H4 (cell line): ENCODE measurements at places on chromosomes 1 and 21. TPM values are rescaled to one million over a fixed set of nuclear protein-coding genes. Genes with fewer than 3 reads are reported as not detected.

DNA sequence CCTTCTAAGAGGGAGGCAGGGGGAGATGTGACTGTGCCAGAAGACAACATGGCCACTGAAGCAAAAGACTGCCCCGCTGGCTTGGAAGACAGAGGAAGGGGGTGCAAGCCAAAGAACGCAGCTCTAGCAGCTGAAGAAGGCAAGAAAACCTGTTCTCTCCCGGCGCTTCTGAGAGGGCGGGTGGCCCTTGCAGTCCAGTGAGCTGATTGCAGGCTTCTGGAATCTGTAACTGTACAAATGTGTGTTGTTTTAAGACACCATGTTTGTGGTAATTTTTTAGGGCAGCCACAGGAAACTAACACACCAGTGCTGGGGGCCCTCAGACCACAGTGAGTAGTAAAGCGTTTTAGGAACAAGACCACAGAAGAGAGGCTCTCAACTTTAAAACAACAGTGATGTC is 47.0 kb downstream of the CD46 start:
- no peak for DNase-seq

The IL19 gene
- not detected in 2 replicates for total RNA-seq

DNA sequence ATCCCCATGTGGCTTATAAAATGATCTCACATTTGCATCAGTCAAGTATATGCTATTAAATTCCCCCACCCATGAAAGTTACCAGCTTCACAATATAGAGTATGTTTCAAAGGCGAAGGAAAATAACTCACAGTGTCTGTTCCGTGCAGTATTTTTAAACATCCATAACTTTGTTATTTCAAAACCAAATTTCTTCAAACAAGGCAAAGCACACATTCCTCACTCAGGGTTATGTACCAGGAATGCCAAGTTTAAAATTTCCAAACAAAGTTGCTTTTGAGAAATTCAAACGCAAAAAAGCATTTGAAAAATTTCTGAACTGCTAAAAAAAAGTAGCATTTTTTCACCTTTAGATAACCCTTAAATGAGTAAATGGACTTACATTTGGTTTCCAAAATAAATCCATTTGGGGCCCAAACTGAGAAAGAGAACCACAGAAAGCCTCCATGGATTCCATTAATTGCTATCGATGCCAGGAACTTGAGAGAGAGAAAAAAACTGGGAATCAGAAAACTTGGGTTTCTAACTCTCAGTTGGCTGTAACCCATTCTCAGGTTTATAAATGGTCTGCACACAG is 149.5 kb downstream of the SLC30A10 start:
- no peak for DNase-seq

- DNase-seq = no peak
Measured at GRCh38 chr21:35081861-35082260, 32.8 kb upstream of the RUNX1 start.

DNA sequence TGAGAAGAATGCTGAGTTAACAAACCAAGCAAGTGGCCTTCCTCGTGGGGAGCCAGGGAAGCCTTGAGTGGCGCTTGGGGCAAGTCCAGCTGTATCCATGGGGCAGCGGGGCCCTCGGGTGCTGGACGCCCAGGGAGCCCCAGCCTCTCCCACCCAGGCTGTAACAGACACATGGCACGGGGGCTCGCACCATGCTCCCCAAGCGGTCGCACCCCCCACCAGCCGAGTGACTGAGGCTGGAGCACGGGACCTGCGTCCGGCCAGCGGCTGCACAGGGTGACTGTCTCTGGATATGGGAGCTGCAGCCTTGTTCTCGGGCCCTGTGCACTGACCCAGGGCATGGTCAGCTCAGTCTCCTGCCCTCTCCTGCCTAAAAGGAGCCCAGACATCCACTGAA is 53.9 kb upstream of the ACTRT2 start:
- DNase-seq = no peak

The FCRL2 gene
- total RNA-seq = not detected in 2 replicates

DNA sequence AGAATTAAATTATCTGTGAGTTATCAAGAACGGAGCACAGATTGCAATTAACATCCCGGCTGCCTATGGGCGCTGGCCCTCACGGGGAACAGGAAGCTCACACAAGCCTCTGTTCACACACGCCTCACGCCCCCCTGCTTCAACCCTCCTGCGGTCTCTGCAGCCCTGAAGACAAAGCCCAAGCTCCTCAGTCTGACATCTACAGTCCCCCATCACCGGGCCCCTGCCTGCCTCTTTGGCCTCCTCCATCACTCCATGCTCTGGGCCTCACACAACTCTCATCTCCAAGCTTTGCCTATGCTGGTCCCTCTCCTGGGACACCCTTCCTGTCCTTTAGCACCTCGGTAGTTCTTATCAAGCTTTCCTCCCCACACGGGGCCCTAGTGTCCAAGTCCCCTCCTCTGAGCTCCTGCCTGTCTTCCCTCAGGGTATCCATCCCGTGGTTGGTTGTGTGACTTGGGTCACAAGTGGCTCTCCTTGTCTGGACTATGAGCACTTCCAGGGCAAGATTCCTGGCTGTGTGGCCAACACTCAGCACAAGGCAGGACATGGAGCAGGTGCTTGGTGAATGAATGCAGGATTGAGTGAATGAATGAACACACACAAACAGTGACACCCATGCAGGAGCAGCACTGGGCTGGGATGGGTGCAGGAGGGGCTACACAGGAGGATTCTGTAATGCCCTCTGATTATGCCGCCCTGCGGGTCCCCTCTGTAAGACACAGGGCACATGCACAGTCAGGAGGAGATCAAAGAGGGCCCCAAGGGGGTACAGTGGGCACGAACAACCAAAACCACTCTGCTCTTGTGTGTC is 116.1 kb downstream of the DMRTB1 start:
- DNase-seq = no peak

GRCh38 chr1:33086384-33086850 is 5.5 kb downstream of the AZIN2 start:
- peak; percentile 67 for DNase-seq

- DNase-seq = no peak
Measured at GRCh38 chr1:25683731-25684130, 67.1 kb downstream of the MAN1C1 start.
